ENCODE measurements at places on chromosomes 5 and 9. TPM values are rescaled to one million over a fixed set of nuclear protein-coding genes. Genes with fewer than 3 reads are reported as not detected.

GRCh38 chr5:40619421-40619820 lies 60.3 kb upstream of the PTGER4 start:
- H3K27me3 ChIP-seq = no peaks in the 10 kb centered on the region
- no peak overlapping the region for H3K4me3 ChIP-seq
- no peaks in the 10 kb centered on the region for H3K36me3 ChIP-seq
- H3K27ac ChIP-seq = no peak overlapping the region
- DNase-seq = no peak

DNA sequence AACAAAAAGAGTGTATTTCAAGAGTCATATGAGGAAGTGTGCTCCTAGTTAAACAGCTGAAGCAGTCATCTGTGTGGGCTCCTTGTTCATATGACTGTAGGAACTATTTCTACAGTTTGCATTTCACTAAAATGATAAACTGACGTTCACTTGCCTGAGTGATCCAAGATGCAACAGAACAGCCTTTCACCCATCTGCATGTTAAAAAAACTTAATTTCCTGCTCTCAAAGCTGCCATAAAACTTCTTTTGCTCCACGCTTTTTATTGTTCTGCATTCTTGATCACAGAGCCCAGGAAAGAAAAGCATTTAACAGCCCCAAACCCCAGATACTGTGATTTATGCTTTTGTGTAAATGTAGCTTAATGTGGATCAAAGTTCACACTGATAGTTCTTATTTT lies 43.9 kb downstream of the ZNF608 start:
- no peak overlapping the region for H3K27ac ChIP-seq
- no peak overlapping the region for H3K4me3 ChIP-seq
- DNase-seq = no peak
- H3K36me3 ChIP-seq = no peaks in the 10 kb centered on the region
- H3K27me3 ChIP-seq = no peaks in the 10 kb centered on the region

DNA sequence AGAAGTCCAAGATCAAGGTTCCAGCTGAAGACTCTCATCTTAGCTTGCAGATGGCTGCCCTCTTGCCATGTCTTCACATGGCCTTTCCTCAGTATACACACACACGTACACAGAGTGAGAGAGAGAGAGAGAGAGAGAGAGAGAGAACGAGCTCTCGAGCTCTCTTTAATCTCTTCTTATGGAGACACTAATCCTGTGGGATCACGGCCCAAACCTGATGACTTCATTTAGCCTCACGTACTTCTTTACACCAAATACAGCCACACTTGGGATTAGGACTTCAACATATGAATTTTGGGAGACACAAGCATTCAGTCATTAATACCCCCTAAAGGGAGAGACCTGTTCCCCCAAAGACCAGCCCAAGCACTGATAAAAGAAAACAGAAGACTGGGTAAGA lies 42.8 kb downstream of the SIL1 start:
- no peak for DNase-seq
- H3K27ac ChIP-seq = no peak overlapping the region
- no peaks in the 10 kb centered on the region for H3K36me3 ChIP-seq
- H3K4me3 ChIP-seq = no peak overlapping the region
- H3K4me1 ChIP-seq = peaks cover 21% of the 10 kb centered on the region

DNA sequence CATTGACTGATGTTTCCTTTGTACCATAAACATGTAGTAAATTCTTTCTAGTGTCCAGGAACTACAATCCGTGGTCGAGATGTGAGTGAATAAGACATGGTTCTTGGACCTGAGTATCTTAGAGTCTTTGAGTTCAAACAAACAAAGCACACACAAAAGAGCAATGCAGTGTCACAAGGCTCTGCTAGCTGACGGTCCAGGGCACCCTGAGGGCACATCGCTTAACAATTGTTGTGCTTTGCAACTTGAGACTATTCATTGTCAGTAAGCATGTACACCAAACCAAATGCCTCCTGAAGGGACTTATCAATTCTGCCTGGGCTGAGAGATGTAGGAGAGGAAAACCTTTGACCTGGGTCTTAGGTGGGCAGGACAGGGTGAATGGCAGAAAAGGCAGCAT lies 84.8 kb downstream of the CAMK4 start:
- no peaks in the 10 kb centered on the region for H3K36me3 ChIP-seq
- no peak for DNase-seq
- no peaks in the 10 kb centered on the region for H3K27me3 ChIP-seq
- H3K4me3 ChIP-seq = no peak overlapping the region

- no peaks in the 10 kb centered on the region for H3K27me3 ChIP-seq
- no peak overlapping the region for H3K27ac ChIP-seq
- no peaks in the 10 kb centered on the region for H3K36me3 ChIP-seq
- H3K4me1 ChIP-seq = no peaks in the 10 kb centered on the region
- H3K4me3 ChIP-seq = no peak overlapping the region
Observed at GRCh38 chr5:168184103-168184502, 107.3 kb upstream of the WWC1 start.

GRCh38 chr5:105632043-105632442 lies 2038.7 kb downstream of the EFNA5 start:
- no peak overlapping the region for H3K4me3 ChIP-seq
- no peak for DNase-seq
- no peaks in the 10 kb centered on the region for H3K36me3 ChIP-seq
- H3K27me3 ChIP-seq = no peaks in the 10 kb centered on the region

Gene IFNA21
- polyA plus RNA-seq = not detected
